ENCODE measurements at places on chromosomes 6 and 20.
A peak's percentile ranks its signal among the peaks of the same experiment; 100 is the strongest.

DNA sequence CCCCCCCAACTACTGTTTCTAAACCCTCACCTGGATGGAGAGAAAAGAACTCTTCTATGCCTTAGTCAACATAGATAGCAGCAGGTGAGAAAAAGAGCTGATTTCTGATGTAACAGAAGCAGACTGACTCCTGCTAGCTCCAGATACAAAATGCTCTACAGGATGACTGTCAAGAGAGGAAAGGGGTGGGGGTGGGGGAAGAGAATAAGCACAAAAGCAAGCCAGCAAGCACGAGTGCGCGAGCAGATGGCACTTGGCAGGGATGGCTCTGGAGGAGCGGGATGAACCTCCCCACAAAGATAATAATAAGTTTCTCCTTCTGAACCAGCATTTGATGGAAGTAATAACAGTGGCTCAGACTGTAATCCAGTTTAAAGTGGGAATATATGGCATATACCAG is 45.6 kb upstream of the SPDEF start:
- DNase-seq = no peak

DNA sequence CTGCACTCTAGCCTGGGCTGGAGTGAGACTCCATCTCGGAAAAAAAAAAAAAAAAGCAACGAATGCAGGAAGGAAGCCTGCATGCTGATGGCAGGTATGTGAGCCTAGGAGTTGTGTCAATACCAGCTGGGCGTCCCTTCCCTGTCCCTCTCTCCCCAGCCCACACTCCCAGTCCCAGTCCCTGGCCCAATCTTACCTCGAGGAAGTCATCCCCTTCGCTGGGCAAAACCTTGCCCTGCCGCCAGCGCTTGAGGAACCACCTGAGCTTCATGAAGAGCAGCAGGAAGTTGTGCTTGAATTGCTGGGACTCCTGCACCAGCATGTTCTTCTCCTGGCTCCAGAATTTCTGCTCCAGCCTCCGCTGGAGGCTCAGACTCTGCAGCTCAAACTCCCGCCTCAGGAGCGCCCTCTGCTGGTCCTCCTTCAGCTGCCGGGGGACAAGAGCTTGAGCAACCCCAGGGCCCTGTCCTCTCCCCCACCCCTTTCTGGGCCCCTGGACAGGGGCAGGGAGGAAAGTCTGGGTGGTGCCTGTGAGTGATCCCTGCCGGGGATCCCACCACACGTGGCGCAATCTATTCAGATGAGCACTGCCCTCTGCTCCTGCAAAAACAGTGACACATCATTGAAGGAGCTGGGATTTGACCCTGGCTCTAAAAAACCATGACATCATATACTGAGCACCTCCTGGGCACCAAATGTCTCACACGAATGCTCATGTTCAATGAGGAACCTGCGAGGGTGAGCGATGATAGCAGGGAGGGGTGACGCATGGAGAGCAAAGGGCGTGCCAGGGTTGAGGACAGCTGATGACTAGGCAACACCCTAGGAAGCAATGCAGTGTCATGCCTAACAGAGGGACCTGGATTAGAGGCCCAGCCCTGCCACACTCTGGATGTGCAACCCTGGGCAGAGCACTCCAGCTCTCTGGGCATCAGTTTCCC is 35.0 kb upstream of the DSN1 start:
- DNase-seq = peak; percentile 76

GRCh38 chr20:56229812-56230211 is 18.7 kb upstream of the MC3R start:
- DNase-seq = no peak

DNA sequence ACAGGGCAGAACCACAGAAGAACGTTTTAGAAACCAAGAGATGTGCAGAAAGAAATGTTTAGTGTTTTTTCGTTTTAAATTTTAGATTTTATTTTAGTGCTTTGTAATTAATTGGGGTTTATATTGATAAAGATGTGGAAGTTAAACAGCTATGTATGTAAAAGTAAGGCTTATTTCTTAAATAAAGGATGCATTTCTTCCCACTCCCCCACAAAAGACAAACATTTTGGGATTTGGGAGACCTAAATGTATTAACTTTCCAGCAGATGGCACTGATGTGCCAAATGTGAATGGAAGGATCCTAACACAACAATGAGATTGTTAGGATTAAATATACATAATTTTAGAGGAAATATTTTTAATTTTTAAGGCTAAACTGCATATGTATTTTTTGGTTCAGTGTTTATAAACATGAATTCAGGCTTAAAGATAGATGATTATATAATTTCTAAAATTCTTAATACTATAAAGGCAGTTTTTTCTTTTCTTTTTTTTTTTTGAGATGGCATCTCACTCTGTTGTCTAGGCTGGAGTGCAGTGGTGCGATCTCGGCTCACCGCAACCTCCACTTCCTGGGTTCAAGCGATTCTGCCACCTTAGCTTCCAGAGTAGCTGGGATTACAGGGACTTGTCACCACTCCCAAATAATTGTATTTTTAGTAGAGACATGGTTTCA is 12.0 kb downstream of the PFDN4 start:
- no peak for DNase-seq

- no peak for DNase-seq
These were observed 11.9 kb downstream of the CUL9 start for GRCh38 chr6:43193929-43194328.

GRCh38 chr20:47960769-47961541 is 175.7 kb upstream of the SULF2 start:
- no peak for DNase-seq

GRCh38 chr6:29887330-29887818 is 55.0 kb upstream of the HLA-A start:
- DNase-seq = peak; percentile 31

GRCh38 chr20:22684763-22685443 is 100.5 kb upstream of the FOXA2 start:
- DNase-seq = no peak

- no peak for DNase-seq
These were observed 3.9 kb upstream of the ARHGAP18 start for GRCh38 chr6:129713806-129714333.

GRCh38 chr20:19827818-19828217 is 69.8 kb downstream of the RIN2 start:
- no peak for DNase-seq

DNA sequence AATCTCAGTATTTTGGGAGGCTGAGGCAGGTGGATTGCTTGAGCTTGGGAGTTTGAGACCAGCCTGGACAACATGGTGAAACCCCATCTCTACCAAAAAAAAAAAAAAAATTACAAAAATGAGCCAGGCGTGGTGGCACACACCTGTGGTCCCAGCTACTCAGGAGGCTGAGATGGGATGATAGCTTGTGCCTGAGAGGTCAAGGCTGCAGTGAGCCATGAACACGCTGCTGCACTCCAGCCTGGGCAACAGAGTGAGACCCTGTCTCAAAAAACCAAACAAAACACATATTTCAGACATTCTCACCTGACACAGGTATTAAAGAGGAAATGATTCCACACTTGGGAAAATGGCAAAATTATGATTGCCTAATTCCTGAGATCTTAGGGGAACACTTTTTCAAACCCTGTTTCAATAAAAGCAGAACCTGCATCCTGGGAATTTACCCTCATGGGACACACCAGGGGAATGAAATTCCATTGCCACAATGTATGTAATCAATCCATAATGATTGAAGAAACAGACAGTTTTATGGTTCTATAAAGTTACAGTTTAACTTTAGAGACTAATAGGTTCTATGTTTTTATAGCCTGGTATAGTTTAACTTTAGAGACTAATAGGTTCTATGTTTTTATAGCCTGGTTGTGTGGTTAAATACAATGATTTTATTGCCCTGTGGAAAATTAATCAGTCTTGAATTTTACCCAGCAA is 29.6 kb upstream of the DNAAF9 start:
- no peak for DNase-seq

DNA sequence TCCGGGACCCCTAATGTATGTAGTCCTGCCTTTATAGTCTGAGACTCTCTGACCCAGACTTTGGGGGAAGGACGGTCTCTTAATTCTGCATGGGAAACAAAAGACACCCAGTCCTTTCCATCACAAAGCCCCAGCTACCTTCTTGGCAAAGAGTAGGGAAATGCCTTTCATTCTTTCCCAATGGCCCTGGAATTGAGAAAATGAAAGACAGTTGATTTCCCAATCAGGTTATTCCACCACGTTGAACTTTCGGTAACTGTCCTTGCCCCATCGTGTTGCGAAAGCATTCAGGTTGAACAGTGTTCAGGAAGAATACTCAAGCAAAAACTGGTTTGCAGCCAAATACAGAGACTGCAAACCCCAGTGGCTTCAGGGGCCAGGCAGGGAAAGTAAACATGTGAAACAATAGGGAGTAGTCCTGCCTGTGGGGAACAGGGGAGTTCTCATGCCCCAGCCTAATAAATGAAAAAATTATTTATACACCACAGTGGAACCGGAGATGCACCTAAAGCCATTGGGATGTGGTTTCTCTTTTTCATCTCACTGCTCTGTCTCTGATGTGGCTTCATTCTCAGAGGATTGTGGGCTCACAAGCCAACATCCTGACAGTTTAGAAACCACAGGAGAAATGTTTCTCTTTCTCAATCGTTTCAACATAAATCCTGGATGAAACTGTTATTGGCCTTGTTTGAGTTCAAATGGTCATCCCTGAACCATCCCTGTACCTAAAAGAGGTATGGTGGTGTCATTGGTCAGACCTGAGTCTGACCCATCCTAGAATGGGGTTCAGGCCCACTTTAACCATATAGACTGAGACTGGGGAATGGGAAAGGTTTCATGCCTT is 44.2 kb upstream of the SLC9A8 start:
- no peak for DNase-seq

DNA sequence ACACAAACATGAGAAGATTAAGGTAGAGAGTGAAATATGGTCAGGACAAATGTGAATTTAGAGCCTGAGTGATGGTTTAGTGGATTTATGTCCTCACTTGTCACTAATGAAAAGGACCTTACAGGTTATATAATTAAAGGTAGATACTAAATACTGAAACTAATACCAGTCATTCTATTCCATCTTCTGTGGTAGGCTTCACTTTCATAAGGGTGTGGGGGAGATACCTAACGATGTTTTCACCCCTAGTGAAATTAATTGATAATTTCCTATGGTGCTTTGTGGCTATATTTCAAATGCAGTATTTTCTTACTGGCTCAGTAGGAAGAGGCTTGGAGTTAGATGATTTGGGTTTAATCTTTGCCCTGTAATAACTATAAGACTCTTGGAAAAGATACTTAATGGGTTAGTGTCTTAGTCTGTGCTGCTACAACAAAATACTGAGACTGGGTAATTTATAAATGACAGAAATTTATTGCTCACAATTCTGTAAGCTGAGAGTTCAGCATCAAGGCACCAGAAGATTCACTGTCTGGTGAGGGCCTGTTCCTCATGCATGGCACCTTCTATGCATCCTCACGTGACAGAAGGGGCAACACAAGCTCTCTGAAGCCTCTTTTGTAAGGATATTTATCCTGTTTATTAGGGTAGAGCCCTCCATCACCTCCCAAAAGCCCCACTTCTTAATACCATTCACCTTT is 21.3 kb downstream of the RNF217 start:
- no peak for DNase-seq

DNA sequence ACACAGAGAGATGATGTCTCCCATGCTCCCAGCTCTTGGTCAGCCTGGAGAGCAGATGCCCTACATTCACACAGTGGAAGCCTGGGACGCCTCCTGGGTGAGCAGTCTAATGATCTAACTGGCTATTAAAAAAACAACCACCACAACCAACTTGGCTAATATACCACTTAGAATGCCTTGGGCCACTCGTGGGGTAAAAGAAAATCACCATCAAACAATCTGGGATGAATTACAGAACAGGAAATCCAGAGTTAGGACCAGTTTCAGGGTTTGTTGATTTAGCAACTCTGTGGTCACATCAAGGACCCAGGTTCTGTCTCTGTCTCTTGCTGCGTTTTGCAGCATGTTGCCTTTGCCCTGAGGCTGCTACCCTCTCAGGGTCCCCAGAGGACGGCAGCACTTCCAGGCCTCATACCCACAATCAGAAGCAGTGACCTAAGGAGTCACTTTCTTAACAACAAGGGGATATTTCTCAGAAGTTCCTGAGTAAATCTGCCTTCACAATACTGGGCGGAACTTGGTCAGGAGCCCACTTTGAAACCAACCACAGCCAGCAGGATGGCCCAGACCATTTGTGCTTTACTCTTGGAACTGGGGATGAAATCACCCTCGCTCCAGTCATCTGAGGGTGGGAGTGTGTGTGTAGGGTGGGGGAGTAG is 118.7 kb downstream of the CLIC5 start:
- DNase-seq = no peak

- peak; percentile 21 for DNase-seq
These were observed 185.6 kb downstream of the TSHZ2 start for GRCh38 chr20:53157443-53158408.

- no peak for DNase-seq
These were observed 511.1 kb upstream of the MAP3K7 start for GRCh38 chr6:91098006-91098405.

- DNase-seq = peak; percentile 60
These were observed 8.7 kb upstream of the GMEB2 start for GRCh38 chr20:63635431-63636141.

DNA sequence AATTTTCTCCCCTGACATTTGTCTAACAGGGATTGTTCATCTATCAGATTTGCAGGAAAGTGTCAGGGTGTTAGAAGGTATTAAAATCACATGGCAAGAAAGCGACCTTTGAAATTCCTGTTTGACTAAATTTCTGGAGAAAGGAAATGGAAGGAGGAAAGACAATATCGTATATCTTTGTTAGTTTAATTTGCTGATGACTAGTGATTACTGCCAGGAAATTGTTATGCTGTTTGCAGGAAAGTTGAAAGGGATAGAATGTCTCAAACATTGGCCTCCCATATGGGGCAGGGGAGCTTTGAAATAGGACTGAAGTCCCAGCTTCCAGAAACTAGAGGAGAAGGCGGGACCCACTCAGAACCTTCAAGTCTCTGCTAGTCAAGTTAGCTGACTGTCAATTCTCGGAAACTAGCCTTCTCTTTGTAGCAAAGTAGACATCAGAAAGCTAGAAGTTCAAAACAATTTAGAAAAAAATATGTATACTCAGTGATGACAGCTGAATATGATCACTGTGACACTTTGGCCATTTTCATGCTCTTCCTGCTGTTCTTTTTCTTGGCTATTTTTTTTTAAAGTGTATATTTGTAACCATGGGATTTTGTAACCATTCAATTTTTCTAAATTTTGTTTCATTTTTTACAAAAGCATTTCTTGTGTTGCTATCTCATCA is 53.4 kb upstream of the RALGAPA2 start:
- DNase-seq = no peak

DNA sequence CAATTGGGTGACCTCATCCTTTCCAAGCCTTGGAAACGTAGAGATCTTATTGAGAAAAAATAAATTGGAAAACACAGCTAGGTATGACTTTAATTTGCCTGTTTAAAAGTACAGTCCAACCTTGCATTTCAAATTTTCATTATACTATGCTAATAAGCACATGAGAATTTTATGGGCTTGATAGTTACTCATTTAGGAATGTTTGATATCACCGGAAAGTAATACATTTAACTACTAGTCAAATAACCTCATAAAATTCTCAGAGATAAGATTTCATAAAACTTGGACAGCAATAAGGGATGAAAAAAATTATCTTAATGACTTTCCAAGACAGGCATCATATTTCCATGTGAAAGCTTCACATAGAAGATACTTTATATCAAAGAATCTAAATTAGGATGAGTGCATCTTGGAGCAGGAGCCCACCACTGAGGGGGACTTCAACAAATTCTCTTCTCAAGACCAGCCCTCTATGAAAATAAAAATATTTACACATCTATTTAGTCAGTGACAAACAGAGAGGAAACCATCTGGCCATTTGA is 236.3 kb downstream of the EPHA7 start:
- no peak for DNase-seq

Measured in T-helper 9 cell (primary cell).